NCI-H1105 (cell line): ENCODE measurements at places on chromosomes 3 and 15.

- no peak for DNase-seq
These were observed 30.7 kb downstream of the SCN11A start for GRCh38 chr3:39021029-39021428.

GRCh38 chr15:37931868-37932267 lies 2.6 kb upstream of the TMCO5A start:
- DNase-seq = no peak

DNA sequence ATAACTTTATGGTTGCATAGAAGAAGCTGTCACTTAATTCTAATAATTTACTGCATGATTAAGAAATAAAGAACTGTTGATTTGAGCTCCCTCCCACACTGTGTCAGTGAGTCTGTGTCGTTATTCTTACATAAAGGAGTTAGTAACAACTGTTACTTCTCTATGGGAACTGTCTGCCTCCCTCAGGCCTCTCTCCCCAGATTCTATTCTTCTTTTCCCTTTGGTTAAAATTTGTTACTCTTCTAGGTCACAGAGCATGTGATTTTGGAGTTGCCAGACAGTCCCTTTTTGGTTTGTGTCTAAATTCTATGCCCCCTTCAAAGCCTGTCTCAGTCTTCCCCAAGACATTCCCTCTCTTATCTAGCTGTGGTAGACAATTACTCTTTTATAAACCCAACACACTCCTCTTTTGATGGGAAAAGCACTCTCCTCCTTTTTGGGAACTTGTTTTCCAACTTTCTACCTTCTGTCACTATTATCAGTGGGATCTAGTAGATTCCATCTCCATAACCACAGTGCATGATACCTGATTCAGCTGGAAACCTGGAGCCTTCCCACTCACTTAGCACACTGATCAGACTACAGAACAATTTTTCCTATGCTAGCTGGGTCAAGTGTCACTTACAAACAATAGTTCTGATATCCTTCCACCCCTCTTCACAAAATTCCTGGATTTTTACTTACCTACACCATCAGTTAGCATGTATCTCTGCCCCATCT lies 422.1 kb upstream of the TGFBR2 start:
- no peak for DNase-seq

- peak; percentile 72 for DNase-seq
These were observed 152.2 kb downstream of the IGSF11 start for GRCh38 chr3:118882353-118882947.

DNA sequence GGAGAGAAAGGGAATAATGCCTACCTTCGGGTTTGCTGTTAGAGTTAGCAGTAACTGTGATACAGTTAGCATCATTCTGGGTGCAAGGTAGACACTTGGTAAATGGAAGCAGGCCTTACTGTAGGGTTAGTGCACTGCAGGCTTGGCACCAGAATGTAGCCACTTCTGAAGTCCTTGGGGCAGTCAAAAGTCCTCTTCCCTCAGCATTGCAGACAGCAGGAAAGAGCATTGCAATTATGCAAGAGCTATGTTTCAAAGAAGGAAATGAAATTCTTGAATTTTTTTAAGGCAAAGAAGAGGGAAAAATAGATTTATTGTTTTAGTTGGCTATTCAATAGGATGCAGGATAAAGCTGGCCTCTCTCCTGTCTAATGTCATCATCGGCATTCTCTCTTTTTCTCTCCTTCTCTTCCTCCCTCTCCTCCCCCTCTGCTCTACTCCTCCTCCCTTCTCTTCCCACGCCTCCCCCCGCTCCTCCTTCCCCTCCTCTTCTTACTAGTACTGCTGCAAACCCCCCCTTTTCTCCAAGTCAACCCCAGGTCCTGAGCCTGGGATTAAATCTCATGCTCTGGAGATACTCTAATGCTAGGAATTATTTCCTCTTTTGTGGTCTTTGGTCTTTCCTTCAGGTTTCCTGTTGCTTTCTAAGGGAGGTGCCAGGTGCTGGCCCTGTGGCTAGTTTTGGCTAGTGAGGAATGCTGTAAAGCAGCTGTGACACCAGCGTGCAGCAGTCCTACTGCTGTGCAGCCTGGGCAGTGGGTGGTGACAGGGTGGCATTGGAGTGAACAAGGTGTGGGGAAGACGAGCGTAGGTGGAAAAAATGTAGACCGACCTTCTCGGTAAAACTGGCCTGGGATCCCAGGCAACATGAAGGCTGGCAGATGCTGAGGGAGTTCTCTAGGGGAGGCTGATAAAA lies 21.7 kb downstream of the EEFSEC start:
- DNase-seq = no peak

DNA sequence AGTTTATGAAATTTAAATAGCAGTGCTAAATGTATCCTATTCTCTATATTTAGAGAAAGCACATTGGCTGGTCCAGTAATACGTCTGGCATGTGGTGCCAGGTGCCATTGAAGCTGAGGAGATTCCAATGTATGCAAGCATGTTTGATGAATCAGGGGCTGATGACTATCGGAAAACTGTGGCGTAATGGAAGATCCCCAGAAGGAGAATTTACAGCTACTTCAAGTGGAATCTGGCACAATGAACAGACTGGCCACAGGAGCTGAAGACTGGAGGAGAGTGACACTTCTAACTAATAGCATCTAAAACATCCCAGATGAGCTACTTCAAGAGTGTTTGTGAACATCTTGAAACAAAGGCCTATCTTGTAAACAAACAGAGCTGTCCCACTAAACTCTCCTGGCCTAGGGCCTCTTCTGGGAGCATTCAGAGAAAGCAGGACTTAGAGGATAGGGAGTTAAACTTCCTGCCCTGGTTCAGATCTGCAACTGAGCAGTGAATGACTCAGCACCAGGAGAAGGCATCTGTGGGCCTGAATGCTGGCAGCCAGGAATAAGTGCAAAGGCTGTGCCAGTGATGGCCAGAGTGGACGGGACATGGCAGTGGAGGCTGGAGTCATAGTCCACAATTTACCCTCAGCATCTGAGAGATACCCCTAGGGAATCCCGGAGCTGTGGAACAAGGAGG lies 15.2 kb upstream of the ACTC1 start:
- DNase-seq = no peak

DNA sequence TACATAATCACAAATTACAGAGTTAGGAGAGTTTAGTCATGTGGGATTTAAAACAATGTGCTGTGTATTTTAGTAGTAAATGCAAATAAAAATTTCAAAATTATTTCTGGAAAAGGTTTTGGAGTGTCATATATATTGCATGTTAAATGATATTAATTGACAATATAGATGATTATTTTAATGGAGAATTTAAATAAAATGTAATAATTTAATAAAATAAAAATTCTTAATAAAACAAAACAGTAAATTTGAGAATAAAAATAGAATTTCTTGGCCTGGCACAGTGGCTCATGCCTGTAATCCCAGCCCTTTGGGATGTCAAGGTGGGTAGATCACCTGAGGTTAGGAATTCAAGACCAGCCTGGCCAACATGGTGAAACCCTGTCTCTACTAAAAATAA lies 1442.8 kb upstream of the ALCAM start:
- DNase-seq = no peak

DNA sequence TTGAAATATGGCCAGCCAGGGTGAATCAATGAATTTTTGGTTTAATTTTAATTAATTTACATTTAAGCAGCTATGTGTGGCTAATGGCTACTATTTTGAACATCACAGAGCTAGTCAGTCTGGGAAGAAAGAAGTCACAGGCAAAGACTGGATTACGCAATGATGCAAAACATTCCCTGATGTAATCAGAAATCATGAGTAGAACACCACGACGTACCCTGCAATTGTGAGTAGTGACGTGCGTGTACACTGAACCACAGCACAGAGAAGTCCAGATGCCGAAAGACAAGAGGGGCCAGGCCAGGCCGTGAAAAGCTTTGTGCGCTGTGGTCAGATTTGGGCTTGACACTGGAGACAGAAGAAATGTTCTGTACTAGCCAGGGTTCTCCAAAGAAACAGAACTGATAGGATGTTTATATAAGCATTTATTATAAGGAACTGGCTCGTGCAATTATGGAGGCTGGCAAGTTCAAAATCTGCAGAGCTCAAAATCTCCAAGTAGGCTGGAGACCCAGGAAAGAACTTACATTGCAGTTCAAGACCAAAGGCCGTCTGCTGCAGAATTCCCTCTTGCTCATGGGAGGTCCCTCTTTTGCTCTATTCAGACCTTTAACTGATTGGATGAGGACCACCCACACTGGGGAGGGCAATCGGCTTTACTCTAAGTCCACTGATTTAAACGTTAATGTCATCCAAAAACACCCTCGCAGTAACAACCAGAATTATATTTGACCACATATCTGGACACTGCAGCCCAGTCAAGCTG lies 44.6 kb downstream of the SH3BP5 start:
- DNase-seq = no peak

DNA sequence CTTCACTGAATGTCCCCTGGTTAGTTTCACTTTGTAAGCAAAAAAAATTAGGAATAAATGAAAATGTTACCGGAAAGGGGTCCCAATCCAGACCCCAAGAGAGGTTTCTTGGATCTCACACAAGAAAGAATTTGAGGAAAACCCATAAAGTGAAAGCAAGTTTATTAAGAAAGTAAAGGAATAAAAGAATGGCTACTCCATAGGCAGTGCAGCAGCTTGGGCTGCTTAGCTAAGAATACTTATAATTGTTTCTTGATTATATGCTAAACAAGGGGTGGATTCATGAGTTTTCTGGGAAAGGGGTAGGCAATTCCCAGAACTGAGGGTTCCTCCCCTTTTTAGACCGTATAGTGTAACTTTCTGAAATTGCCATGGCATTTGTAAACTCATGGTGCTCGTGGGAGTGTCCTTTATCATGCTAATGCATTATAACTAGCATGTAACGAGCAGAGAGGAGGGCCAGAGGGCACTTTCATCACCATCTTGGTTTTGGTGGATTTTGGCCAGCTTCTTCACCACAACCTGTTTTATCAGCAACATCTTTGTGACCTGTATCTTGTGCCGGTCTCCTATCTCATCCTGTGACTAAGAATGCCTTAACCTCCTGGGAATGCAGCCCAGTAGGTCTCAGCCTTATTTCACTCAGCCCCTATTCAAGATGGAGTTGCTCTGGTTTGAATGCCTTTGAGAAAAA lies 41.0 kb upstream of the CMSS1 start:
- no peak for DNase-seq

DNA sequence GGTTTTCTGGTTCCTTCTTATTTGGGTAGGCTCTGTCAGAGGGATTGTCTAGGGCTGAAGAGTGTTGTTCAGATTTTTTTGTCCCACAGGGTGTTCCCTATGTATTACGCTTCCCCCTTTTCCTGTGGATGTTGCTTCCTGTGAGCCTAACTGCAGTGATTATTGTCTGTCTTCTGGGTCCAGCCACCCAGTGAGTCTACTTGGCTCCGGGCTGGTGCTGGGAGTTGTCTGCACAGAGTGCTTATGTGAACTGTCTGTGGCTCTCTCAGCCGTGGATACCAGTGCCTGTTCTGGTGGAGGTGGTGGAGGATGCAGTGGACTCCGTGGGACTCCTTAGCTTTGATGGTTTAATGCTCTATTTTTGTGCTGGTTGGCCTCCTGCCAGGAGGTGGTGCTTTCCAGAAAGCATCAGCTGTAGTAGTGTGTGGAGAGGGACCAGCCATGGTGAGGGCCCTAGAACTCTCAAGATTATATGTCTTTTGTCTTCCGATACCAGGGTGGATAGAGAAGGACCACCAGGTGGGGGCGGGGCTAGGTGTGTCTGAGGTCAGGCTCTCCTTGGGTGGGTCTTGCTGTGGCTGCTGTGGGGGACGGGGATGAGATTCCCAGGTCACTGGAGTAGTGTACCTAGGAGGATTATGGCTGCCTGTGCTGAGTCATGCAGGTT lies 53.8 kb downstream of the CCDC66 start:
- DNase-seq = no peak

GRCh38 chr3:13626396-13626795 lies 77.5 kb downstream of the FBLN2 start:
- no peak for DNase-seq

GRCh38 chr3:18061737-18062656 lies 319.6 kb upstream of the TBC1D5 start:
- no peak for DNase-seq
